ENCODE measurements at places on chromosomes 3 and 15.

DNA sequence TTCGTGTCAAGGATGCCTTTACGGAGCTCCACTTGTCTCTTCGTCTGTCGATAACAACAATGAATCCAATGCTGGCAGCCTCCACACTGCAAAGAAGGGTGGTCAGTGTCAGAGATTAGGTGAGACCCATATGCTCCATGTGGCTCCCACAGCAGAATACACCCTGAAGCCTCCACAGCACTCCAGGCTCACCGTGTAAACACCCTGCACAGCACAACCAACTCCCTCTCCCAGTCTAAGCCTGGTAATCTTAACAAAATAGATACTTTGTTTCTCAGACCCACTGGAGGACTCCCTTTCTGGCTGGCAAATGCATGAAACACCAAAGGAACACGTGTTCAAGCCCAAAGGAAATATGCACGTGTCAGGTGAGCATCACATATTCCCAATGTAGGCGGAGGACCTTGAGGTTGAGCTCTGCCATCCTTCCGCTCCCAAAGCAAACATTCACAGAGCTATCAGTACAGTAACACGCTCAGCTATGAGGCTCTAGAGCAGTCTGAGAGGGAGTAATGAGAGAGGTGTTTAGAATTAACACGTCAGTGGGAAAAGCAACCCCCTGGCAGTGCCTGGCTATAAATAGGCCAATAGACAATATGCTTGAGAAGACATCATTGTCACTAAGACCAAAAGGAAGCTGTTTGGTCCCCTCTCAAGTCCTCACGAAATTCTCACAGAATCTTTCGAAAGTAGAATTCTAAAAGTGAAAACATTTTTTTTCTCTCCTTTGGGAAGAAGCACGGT is 86.7 kb downstream of the MCF2L2 start:
- DNase-seq, result no peak

- peak; percentile 59 for DNase-seq
Observed at GRCh38 chr3:12758025-12758781, 856 bp downstream of the TMEM40 start.

DNA sequence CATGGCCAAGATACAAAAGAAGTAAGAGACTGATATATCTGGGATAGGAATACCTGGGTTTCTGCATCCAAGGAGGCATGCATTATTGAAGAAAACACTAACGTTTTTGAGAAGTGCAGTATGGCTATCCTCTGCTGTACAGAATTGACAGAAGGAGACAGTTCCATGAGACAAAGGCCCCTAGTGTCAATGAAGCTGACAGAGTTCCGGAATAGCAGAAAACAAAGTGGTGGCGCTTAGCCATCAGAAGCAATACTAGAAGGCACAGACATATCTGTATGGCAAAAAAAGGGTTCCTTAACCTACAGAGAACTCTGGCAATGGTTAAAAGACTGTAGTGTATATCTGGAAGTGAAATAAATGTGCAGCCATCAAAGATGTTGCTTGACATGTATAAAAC is 77.8 kb downstream of the VGLL3 start:
- DNase-seq, result no peak

GRCh38 chr3:50135964-50136363 is 19.2 kb upstream of the SEMA3F start:
- no peak for DNase-seq

GRCh38 chr15:45425135-45425534 is 46.8 kb upstream of the GATM start:
- no peak for DNase-seq

DNA sequence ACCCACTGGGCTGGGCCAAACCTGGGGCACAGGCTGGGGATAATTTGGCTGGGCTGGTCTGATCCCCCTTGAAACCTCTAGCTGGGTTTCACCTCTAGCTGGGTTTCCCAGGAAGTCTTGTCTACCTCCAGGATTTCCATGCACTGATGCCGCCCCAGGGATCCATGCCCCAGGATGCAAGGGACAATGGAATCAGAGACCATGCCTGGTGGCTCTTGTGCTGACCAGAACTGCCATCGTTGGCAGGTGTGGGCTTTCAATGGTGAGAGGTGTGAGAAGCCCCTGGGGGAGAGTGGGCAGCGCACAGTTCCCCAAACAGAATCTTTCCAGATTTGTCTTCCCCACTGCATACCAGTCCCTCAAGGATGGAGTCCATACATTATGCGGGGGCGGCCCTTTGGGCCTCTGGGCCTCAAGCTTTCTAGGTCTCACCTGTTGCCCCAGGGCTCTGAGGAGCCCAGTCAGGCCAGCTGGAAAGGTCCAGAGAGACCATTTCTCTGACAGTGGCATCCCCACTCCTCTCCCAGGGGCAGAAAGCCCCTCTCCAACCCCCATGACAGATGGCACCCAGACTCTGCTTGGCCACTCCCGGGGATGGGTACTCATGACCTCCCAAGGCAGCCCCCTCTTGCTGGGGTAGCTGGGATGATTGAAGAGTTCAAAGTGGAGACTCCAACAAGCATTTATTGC is 35.4 kb downstream of the EPHB3 start:
- no peak for DNase-seq

DNA sequence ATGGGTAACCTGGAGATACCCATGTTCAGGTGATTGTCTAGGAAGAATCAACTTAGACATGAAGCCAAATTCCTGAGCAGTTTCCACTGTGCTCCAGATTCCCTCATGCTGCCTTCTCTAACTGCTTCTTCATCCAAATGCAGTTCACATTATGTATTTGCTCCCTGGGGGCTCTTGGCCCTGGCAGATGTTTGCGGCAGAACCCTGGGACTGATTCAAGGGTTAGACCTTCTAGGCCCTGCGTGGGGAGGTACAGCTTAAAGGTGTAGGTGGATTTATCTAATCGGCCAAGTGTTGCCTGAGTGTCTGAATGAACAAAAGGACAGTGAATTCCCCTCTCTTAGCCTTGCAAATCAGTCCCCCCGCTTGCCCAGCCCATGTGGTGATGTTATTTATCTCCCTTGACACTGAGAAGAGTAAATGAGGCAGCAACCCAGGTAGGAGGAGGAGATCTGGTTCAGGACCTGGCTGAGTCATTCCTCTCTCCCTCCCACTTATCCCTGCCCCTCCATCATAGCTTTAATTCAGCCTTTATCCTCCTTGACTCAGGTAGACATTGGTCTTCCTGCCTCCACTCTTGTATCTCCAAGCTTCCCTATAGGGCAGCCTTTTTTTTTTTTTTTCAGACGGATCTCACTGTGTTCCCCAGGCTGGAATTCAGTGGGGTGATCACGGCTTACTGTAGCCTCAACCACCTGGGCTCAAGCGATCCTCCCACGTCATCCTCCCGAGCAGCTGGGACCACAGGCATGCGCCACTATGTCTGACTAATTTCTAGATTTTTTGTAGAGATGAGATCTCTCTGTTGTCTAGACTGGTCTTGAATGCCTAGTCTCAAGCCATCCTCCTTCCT is 54.8 kb downstream of the MAGEF1 start:
- peak; percentile 23 for DNase-seq

GRCh38 chr15:98906712-98907083 is 100.9 kb downstream of the PGPEP1L start:
- DNase-seq, result no peak

DNA sequence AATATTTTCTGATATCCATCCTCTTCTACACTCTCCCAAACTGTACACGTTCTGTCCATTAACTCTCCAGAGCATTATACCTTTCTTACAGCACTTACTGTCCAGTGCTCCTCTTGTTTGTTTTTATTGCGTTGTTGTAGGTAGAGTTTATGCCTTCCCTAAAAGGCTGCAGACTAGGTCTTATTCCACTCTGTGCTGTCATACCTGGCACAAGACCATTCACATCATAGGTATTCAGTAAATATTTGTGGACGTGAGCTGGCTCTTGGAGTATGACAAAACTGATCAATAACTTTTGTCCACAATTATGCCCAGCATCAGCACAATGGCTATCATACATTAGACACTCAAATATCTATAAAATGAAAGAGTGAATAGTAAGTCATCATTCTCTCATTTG is 4.4 kb downstream of the HMG20A start:
- DNase-seq, result no peak

- DNase-seq, result no peak
Observed at GRCh38 chr15:65060641-65061397, 7.0 kb downstream of the RASL12 start.

GRCh38 chr3:11522398-11522715 is 121.4 kb downstream of the VGLL4 start:
- DNase-seq, result no peak

DNA sequence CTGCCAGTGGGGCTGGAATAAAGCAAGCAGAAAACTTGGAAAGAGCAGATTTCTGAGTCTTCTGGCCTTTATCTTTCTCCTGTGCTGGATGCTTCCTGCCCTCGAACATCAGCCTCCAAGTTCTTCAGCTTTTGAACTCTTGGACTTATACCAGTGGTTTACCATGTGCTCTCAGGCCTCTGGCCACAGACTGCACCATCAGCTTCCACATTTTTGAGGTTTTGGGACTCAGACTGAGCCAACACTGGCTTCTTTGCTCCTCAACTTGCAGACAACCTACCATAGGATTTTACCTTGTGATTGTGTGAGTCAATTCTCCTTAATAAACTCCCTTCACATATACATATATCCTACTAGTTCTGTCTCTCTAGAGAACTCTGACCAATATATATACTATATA is 706.6 kb downstream of the NR2F2 start:
- peak; percentile 4 for DNase-seq

DNA sequence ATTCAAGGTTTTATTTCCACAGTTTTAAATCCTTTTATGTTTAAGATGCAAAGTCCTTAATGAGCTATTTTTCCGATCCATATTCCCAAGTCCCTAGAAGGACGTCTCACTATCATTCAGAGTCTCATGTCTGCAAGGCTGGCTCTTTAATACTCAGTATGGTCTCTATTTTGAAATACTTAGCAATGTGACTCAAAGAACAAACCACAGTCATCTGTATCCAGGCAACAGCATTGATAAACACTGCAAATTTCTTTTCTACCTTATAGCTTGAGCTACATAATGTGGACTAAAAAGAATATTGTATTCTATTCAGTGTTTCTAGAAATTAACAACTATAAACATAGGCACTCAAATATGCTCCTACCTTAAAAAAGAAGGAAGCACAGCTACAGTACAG is 588.3 kb upstream of the NAALADL2 start:
- peak; percentile 44 for DNase-seq

- no peak for DNase-seq
Observed at GRCh38 chr3:49610666-49611280, 56.5 kb downstream of the BSN start.

GRCh38 chr3:148714521-148714920 is 16.8 kb downstream of the AGTR1 start:
- no peak for DNase-seq
